Neural crest cell (in vitro differentiated cells): ENCODE measurements at places on chromosomes 11 and 22. TPM values are rescaled to one million over a fixed set of nuclear protein-coding genes. Genes with fewer than 3 reads are reported as not detected.

The SNX15 gene
- 31.7 and 36.5 TPM in 2 replicates for total RNA-seq

GRCh38 chr22:49521787-49522224, 305.9 kb downstream of the BRD1 start:
- no peak for DNase-seq

DNA sequence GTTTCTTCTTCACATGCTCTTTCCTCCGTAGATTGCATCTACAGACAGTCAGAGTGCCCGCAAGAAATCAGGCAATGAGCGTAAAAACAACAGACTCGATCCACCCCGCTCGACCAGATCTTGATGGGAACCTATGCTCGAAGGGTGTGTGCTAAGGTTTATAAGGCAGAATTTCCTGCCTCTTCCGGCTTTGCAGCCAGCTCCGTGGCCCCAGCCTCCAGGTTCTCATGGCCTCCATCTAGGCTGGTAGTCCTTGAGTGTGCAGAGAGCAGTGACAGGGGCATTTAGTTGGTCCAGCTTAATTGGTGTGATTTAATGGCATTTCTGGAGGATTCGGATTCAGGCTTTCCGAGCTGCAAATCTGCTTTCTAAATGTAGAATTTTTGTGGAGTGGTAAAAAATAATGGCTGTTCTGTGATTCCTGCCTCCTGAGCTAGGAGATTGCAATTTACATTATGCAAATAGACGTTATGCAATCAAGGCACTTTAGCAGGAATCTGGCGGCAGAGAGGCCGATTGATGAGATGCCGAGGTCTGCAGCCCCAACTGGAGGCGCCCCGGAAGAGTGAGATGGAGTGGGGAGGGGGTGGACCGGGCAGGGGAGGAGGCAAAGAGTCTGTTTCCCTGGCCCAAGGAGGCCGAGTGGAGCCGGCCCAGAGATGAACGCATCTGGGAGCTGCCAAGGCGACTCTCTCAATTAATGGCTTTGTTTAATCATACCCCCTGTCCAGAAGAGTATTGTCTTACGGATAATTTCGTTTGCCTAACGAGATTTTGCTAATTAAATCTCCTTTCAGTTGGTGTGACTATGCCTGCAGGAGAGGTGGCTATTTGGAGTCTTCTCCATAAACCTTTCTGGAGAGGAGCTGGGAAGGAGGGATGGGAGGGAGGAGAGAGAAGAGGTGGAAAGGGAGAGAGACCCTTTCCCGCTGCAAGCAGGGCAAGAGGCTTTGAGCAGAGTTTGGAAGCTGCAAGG, 75.3 kb downstream of the PKNOX2 start:
- no peak for DNase-seq

DNA sequence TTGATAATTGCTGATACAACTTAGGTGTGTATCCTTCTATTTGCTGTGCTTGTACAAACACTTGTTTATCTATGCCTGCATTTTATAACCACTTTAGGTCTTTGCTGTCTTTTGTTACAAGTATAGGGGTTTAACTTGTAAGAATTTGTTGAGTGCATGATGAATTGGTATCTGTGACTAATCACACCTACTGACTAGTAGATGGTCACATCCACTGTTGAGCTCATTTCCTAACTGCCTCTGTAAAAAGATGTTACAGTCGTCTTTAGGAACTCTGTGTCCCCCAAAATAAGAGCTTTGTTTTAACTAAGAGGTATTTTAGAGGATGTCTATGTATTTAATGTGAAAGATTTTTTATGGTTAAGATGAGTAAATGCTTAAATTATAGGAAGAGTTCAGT, 60.5 kb downstream of the HIPK3 start:
- no peak for DNase-seq

GRCh38 chr22:44567846-44568493, 69.9 kb upstream of the RTL6 start:
- no peak for DNase-seq

- peak; percentile 94 for DNase-seq
Measured at GRCh38 chr11:112961146-112961668, at the start of gene NCAM1. TSS of gene NCAM1 (plus strand) at chr11:112961420.

DNA sequence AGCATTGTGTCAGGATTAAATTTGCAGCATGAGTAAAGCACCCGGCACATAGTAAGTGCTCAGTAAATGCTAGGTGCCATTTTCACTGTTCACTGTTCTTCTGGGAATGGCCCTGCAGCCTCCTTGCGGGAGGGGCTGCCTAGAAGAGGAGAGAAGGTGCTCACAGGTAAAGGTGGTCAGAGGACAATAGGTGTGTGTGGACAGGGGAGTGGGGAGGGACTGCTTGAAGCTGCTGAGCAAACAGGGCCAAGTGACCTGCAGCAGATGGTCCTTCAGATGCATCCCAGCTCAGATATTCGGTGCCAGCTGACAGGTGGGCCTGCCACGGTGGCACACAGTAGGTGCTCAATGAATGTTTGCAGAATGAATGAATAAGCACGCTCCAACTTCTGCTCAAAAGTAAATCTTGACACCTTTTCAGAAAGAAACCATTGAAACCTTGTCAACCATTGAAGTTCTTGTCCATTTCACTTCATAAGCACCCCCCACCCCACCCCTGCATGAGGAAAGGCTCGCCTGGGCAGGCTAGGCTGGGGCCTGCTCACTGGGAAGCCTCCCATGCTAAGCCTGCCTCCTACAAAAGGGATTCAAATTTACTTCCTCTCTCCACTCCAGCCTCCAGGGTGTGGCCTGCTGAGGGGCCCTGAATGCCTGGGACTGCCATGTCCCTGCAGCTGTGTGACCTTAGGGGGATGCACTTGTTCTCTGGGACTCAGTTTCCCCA, 1.6 kb downstream of the KIAA0930 start:
- DNase-seq = no peak

DNA sequence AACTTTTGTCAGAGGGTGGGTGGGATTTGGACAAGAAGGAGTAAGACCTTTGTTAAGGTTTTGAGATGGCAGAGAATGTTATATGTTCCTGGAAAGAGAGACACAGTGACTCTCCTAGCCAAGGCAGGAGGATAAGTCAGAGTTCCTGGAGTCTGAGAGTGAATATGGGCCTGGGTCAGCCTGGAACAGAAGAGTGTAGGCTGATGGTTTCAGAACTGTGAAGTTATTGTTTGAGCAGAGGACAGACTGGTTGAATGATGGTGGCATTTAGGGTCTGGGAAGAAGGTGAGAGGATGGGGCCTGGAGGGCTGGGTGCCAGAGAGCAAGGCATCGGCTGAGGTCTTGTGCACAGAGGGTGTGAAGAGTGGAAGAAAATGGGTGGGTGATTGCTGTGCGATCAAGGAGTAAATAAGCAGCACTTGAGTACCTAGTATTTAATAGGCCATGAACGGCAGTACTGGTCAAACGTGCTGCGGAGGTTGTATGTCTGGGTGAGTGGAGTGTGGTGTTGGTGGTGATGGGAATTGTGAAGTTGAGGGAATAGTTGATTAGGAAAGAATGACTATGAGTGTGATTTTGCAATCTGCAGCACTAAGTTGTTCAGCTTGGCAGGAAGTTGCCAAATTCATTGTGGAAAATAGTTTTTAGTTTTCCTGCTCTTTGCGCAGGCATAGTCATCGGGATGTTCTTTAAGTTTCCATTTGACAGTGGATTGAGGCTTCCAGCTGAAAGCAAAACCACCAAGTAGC, 1.8 kb downstream of the PANX1 start:
- DNase-seq = no peak

GRCh38 chr22:17350292-17350691, 19.0 kb upstream of the CECR2 start:
- DNase-seq = no peak

- no peak for DNase-seq
Measured at GRCh38 chr11:128874427-128874826, 7.3 kb upstream of the KCNJ1 start.

DNA sequence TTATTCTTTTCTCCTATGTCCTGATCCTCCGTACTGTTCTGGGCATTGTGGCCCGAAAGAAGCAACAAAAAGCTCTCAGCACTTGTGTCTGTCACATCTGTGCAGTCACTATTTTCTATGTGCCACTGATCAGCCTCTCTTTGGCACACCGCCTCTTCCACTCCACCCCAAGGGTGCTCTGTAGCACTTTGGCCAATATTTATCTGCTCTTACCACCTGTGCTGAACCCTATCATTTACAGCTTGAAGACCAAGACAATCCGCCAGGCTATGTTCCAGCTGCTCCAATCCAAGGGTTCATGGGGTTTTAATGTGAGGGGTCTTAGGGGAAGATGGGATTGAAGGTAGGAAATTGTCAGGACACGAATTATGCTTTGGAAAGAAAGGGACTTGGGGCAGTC, 843 bp downstream of the OR51T1 start:
- DNase-seq = no peak
